Activated CD4-positive, alpha-beta T cell treated with anti-CD3 and anti-CD28 coated beads for 1 hour (primary cell): ENCODE measurements at places on chromosomes 2 and 18.

- DNase-seq, result no peak
Observed at GRCh38 chr18:49851624-49852023, 38.3 kb upstream of the ACAA2 start.

GRCh38 chr2:215171151-215171550 is 32.7 kb upstream of the ABCA12 start:
- DNase-seq, result no peak

GRCh38 chr18:54129448-54130067 is 94.9 kb downstream of the MBD2 start:
- no peak for DNase-seq

- DNase-seq, result no peak
Observed at GRCh38 chr18:74382481-74383017, 66.9 kb downstream of the C18orf63 start.

GRCh38 chr2:153935511-153935910 is 63.8 kb downstream of the GALNT13 start:
- DNase-seq, result no peak

DNA sequence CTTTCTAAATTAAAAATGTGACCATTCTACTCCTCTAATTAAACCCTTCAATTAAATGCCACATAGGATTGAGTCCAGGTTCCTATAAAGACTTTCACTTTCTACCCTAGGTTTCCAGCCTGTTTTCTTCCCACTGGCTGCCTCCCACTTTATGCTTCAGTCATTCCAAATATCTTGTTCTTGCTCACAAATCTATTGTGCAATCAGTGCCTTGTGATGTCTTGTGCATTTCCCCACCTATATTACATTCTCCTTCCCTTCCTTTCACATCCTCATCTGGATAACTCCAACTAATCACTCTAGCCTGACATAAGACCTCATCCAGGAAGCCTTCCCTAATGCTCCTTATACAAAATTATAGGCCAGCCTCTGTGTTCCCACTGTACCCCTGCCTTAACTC is 281.7 kb upstream of the LRATD1 start:
- no peak for DNase-seq

- no peak for DNase-seq
Observed at GRCh38 chr2:107529146-107529545, 297.5 kb upstream of the RGPD4 start.

GRCh38 chr2:212484563-212485080 is 54.0 kb downstream of the ERBB4 start:
- no peak for DNase-seq

GRCh38 chr2:239380831-239381708 is 19.8 kb downstream of the HDAC4 start:
- DNase-seq, result peak; percentile 54

- DNase-seq, result no peak
Observed at GRCh38 chr2:216688731-216689340, 6.5 kb downstream of the IGFBP5 start.

- DNase-seq, result no peak
Observed at GRCh38 chr18:69102959-69103358, 297.7 kb upstream of the DOK6 start.

- DNase-seq, result no peak
Observed at GRCh38 chr18:74351354-74351753, 35.7 kb downstream of the C18orf63 start.

- DNase-seq, result no peak
Observed at GRCh38 chr2:151840216-151841046, 12.2 kb upstream of the ARL5A start.

DNA sequence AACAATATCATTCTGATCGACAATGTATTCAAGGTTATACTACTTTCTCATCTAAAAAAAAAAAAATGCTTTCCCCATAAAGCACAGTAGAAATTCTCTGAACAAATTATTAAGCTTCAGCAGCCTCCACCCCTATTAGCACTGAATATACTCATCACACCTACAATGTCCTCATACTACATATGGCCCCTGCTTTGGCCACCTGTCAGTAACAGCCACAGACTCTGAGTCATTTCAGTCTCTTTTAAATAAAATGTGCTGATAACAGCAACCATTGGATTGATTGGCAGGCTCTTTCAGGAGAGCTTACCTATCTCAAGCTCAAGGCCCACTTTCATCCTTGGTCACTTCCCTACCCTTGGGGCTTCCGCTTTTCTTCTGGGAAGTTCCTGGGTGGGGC is 236.7 kb downstream of the TMX3 start:
- DNase-seq, result no peak

DNA sequence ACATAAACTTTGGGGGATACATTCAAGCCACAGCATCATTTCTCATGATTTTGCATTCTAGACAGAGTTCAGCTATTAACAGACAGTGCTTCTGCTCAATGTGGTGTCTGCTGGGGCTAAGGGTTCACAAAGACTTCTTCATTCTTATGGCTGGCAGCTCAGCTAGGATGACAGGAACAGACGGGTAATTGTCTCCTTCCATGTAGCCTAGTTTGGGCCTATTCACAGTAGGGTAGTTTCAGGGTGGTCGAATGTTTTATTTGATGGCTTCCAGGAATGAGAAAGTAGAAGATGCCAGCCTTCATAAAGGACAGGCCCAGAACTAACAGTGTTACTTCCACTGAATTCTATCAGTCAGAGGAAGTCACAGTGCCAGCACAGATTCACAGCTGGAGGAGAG is 26.0 kb upstream of the BCL2L11 start:
- no peak for DNase-seq

DNA sequence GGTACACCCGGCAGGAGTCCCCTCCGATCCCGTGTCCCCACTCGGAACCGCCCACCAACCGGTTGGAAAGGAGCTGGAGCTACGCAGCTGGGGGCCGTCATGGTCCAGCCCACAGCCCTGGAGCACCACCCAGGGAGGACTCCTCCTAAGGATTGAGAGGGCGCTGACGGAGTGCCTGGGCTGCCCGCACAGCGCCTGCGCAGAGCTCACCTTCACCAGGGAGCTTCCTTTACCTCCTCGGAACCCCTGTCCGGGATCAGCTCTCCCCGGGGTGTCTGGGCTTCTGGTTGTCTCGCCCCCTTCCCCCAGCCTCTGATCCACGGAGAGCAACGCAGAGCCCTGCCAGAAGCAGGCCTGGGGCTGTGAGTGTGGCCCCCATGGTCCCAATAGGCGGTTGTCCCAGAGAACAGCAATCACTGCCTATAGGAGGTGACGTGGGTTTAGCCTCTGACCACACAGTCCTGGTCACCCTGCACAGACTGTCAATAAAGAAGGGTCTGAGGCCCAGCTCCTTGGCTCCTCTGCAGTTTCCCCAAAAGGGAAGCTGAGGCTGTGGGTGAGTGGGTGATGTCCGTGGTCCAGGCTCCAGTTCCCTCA is 14.6 kb downstream of the ALPG start:
- no peak for DNase-seq

- no peak for DNase-seq
Observed at GRCh38 chr2:150939087-150939486, 322.6 kb downstream of the RBM43 start.

- DNase-seq, result no peak
Observed at GRCh38 chr18:62986490-62986889, 271.1 kb downstream of the PHLPP1 start.

DNA sequence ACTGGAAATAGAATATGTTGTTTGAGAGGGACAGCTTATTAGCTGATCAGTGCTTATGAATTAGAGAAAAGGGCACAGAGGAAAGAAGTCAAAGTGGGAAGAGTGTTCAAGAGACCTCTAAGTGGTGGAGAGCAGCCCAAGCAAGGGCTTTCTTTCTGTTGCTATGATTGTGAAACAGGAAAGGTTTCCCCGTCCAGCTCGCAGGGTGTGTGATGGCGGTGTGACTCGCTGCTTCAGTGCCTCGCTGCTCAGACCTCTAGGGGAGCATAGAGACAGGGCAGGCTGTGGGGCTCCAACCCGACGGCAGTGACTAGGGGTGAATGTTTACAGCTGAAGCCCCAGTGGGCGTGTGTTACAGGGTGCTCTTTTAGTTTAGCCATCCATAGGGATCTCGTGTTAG is 166.5 kb upstream of the COPS8 start:
- DNase-seq, result no peak

- no peak for DNase-seq
Observed at GRCh38 chr2:221641181-221641871, 69.2 kb upstream of the EPHA4 start.

DNA sequence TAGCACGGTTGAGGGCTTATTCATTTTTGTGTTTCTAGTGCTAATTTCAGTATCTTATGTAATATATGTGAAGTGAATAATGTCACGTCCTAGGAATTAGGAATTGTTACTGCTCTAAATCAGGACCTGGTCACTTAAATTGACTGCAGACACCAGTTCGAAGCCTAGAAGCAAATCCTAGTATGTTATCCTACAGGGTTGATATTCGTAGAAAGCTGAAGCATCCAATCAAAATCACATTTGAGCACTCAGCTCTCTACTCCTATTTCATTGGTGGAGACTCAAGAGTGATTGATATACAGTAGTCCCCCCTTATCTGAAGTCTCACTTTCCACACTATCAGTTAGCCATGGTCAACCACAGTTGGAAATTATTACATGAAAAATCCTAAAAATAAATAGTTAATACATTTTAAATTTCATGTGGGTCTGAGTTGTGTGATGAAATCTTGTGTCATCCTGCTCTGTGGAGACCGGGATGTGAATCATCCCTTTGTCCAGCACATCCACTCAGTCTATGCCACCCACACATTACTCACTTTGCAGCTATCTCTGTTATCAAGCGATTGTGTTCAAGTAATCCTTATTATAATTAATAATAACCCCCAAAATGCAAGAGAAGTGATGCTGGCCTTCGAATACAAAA is 35.2 kb upstream of the SCN9A start:
- no peak for DNase-seq

DNA sequence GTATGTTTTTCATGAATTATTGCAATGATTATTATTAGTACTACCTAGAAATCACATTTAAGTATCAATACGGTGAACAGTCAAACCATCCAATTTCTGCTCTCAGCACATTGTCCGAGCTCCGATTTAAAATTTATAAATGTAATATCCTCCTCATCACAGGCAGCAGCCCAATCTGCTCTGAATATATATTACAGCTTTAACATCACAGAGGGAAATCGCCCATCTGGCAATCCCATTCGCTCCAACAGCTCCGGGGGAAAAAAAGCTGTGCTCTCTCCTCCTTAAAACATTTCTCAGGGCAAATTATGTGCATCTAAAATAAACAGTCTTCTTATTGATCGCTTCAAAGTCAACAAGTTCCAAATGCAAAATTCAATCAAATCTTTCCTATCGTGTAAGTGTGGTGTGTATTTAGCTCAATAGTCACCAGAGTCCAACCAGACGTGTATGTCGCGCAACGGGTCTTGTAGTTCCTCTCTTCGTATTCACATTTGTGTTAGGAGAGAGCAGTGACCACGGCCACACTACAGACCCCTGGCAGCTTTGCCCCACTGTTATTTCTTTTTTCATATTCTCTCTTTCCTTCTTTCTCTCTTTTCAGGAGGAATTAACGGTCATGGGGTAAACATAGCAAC is 2.4 kb downstream of the FIGN start:
- no peak for DNase-seq

GRCh38 chr2:44135771-44136170 is 32.9 kb upstream of the PPM1B start:
- DNase-seq, result no peak

- no peak for DNase-seq
Observed at GRCh38 chr2:60414495-60415138, 138.8 kb downstream of the BCL11A start.

GRCh38 chr2:224990710-224991109 is 51.6 kb downstream of the DOCK10 start:
- DNase-seq, result no peak

DNA sequence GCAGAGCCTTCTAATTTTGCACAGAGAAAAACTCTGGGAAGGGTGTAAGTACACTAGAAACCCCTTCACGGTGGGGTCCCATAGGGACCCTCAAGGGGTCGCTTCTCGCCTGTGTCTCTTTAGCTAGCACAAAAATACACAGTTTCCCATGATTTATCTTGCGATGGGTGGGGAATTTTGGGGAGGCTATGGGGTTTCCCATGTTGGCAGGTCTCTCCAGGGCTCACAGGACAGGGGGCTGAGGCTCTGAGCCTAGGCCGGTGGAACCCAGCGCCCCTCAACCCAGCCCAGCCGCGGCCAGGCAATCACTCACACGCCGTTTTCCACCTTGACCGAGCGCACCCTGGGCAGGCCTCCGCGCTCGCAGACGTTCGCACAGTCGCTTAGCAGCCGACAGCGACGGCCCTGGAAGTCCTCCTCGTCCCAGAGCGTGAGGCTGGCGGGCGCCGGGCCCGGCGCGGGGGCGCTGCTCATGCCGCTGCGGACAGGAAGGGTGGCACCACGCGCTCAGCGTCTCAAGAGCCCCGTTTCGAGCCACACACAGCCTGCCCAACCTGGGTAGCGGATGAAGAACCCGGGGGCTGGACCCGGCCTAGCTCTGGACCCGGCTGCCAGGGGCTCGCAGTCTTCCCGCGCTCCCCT is 398 bp downstream of the CRYBA2 start:
- DNase-seq, result no peak

- DNase-seq, result no peak
Observed at GRCh38 chr2:96856776-96857666, 795 bp downstream of the ANKRD39 start.

DNA sequence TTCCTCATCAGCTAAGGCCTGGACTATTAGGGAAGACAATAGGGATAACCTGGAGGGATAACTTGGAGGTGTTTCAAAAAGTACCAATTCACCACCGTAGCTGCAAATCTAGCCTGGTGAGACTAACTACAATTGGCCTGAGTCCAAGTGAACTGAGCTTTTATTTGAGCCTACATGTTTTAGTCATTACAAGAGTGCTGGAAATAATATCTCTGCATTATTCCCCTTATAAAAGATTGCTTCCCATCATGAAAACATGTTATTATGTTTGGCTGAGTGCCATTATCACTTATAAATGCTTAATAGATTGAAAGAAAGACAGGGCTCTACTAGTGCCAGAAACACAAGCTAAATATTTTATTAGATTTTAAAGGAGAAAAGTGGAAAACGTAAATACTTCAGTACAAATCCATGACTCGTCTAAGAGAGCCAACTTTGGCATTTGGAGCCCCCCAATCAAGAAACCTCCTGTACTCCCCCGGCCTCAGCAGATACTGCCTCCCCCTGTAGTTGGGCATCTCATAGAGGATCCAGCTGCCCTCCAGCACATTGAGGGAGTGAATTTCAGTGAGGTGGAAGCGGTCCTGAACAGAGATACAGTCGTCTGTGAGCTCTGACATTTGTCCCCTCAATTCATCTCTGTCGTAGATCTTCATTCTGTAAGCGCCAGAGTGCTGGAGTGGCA is 3.6 kb downstream of the CRYGB start:
- no peak for DNase-seq

GRCh38 chr18:27656167-27656778 is 471.2 kb upstream of the CHST9 start:
- no peak for DNase-seq
